ENCODE measurements at places on chromosomes 11 and 22.

GRCh38 chr11:78337554-78337924 is 80.1 kb downstream of the GAB2 start:
- no peak for DNase-seq

- no peak for DNase-seq
Observed at GRCh38 chr11:46917762-46918082, 628 bp downstream of the LRP4 start.

- DNase-seq, result no peak
Observed at GRCh38 chr11:100561323-100561722, 125.8 kb upstream of the ARHGAP42 start.

GRCh38 chr11:113091481-113091780 is 130.2 kb downstream of the NCAM1 start:
- DNase-seq, result no peak

- DNase-seq, result no peak
Observed at GRCh38 chr11:128784059-128784804, 82.9 kb downstream of the KCNJ1 start.

Data from NCI-H1417 treated with DMSO at 0.1 percent for 48 hours (cell line).